Activated CD8-positive, alpha-beta T cell treated with anti-CD3 and anti-CD28 coated beads for 36 hours (primary cell): ENCODE measurements at places on chromosomes 13 and 19. TPM values are rescaled to one million over a fixed set of nuclear protein-coding genes. Genes with fewer than 3 reads are reported as not detected.

NBEA gene
- 0.60 TPM for total RNA-seq

FOXA3 gene
- not detected for total RNA-seq

FUT2 gene
- not detected for total RNA-seq

SLC7A10 gene
- not detected for total RNA-seq

SMAD9 gene
- 0.11 TPM for total RNA-seq

COX7A1 gene
- total RNA-seq = not detected

ZNF211 gene
- total RNA-seq = 7.7 TPM

AMH gene
- total RNA-seq = 6.1 TPM

ERFL gene
- 1.6 TPM for total RNA-seq

ERICH4 gene
- total RNA-seq = not detected

SLC25A41 gene
- not detected for total RNA-seq

ZNF573 gene
- total RNA-seq = 8.7 TPM

KCNRG gene
- total RNA-seq = 0.18 TPM

KIR2DL1 gene
- not detected for total RNA-seq

OR7D2 gene
- 0.11 TPM for total RNA-seq

KLK12 gene
- not detected for total RNA-seq

GFY gene
- not detected for total RNA-seq

NDUFA7 gene
- 72.2 TPM for total RNA-seq

ATCAY gene
- not detected for total RNA-seq

TMEM255B gene
- 1.8 TPM for total RNA-seq

TRIP10 gene
- 33.8 TPM for total RNA-seq

- no peak for DNase-seq
These were observed 516.6 kb upstream of the NBEA start for GRCh38 chr13:34425327-34425949.

GRCh38 chr19:46724468-46724867 lies 7.6 kb upstream of the PRKD2 start:
- no peak for DNase-seq

GRCh38 chr19:47021536-47022139 lies 2.0 kb downstream of the NPAS1 start:
- DNase-seq = no peak

- no peak for DNase-seq
These were observed 10.1 kb upstream of the INSL3 start for GRCh38 chr19:17831419-17831888.

GRCh38 chr13:50136678-50137077 lies 121.4 kb downstream of the KCNRG start:
- no peak for DNase-seq

- DNase-seq = no peak
These were observed 7.4 kb downstream of the FCGBP start for GRCh38 chr19:39927076-39927475.

DNA sequence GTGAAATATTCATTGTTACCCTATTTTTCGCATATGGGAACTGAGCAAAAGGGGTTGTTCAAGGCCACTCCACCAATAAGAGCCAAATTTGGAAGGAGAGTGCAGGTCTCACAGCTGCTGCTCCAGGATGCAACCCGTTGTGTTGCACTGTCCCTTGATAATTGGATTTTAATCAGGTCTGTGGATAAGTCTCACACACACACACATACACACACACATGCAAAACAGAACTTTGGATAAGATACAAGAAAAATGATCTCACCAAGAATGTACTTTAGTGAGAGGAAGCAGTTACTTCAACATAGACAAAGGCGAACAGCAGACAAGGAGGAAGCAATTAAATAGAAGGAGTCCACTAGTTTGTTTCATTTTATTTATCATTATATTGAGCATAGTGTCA lies 127.3 kb upstream of the EDNRB start:
- no peak for DNase-seq

DNA sequence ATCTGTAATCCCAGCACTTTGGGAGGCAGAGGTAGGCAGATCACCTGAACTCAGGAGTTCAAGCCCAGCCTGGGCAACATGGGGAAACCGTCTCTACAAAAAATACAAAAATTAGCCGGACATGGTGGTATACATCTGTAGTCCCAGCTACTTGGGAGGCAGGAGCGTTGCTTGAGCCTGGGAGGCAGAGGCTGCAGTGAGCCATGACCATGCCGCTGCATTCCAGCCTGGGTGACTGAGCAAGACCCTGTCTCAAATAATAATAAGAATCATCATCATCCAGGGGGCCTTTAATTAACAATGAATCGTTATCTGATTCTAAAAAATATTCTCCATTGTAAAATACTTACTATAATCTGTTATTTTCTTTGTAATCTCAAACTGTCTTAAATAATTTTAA lies 283.4 kb downstream of the DACH1 start:
- DNase-seq = no peak

- no peak for DNase-seq
These were observed 73.4 kb downstream of the MBNL2 start for GRCh38 chr13:97295283-97296182.

DNA sequence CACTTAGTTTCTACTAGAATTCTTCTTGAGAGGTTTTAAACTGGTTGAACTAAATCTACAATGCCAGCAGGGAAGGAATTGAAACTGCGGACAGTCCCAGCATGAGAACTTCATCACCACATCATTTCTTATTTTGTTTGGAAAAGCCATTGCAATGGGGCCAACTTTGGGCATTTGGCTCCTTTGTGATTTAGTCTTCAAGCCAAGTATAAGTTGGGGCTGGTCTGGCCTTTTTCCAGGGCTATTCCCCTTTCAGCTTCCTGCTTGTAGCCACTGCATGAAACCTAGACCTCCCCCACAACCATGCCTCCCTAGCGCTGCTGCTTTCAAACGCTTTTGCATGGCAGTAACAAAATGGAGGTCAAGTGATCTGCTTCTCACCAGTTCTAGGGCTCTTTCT lies 142.3 kb downstream of the RGCC start:
- DNase-seq = no peak

- DNase-seq = no peak
These were observed 381.1 kb downstream of the FGF14 start for GRCh38 chr13:102020611-102021216.

DNA sequence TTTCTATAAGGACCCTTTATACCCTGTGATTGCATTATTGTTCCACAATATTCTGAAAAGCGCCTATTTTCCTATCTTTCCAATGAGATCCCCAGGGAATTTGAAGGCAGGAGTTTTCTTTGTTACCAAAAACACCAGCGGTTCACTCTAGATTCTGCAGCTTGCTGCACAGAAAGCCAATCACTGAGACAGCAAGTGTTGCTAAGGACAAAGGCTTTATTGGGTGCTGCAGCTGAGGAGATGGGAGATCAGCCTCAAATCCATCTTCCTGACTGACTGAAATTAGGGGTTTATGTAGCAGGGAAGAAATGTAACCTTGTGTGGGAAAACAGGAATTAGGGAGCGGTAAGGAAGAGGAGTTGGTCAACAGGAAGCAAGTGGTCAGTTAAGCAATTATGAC lies 42.6 kb upstream of the MYO16 start:
- no peak for DNase-seq

- DNase-seq = no peak
These were observed 432.7 kb downstream of the SLITRK5 start for GRCh38 chr13:88103824-88104223.

DNA sequence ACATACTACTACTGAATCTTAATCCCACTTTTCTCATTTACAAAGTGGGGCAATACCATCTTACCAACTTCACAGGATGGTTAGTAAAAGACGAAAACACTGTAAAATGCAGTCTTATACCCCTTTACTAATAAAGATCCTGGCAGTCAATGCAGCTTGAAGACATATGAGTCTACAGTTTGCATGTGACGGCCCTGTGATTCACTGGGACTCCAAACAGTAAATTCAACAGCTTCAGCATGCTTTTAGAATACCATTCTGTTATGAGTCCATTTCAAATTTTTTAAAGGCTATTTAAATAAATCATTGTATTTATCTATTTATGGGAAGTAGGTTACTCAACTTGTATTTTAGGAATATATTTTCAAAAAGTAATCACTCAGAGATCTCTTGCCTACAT lies 629.1 kb downstream of the LIG4 start:
- no peak for DNase-seq

DNA sequence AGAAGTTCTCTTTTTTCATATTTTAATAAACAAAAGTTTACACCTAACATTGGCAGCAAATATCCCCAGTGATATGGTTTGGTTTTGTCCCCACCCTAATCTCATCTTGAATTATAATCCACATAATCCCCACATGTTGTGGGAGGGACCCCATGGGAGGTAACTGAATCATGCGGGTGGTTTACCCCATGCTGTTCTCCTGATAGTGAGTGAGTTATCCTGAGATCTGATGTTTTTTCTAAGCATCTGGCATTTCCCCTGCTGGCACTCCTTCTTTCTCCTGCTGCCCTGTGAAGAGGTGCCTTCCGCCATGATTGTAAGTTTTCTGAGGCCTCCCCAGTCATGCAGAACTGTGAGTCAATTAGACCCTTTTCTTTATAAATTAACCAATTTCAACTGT lies 214.7 kb downstream of the SLITRK1 start:
- DNase-seq = no peak

GRCh38 chr19:33299051-33299688 lies 3.2 kb downstream of the CEBPA start:
- no peak for DNase-seq

GRCh38 chr19:40981591-40981990 lies 9.5 kb upstream of the CYP2B6 start:
- DNase-seq = no peak

DNA sequence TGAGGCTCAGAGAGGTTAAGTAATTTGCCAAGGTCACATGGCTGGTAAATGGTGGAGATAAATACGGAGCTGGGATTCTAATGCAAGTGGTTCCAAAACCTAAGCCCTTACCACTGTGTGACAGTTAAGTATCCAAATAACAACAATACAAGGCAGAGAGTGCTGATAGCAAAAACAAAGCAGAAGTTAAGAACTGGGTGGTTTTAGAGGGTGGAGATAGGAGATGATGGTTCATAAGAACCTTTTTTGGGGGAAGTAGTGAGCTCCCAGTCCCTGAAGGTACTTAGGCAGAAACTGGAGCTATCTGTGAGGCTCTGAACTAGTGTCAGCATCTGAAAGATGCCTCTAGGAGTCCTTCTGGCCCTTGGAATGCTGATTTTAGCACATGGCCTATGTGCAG lies 56.2 kb upstream of the UBE2L5 start:
- no peak for DNase-seq

- no peak for DNase-seq
These were observed 24.1 kb upstream of the NDFIP2 start for GRCh38 chr13:79456656-79457365.

- DNase-seq = no peak
These were observed 9.4 kb downstream of the ARHGEF1 start for GRCh38 chr19:41892173-41892902.

GRCh38 chr19:3499738-3500428 lies 591 bp downstream of the DOHH start:
- no peak for DNase-seq

- peak; percentile 54 for DNase-seq
These were observed 49.8 kb downstream of the ELF1 start for GRCh38 chr13:40969169-40969901.

- no peak for DNase-seq
These were observed 848.3 kb upstream of the PCDH9 start for GRCh38 chr13:68078469-68078868.

- no peak for DNase-seq
These were observed 72.8 kb downstream of the HSPH1 start for GRCh38 chr13:31088826-31089420.
